Mesenteric fat pad (tissue), 1 donor: ENCODE measurements at places on chromosomes 4 and X. TPM values are rescaled to one million over a fixed set of nuclear protein-coding genes. Genes with fewer than 3 reads are reported as not detected.

The UGT2B15 gene
- not detected for total RNA-seq

The RAI2 gene
- 15.9 TPM for total RNA-seq

The HTN1 gene
- total RNA-seq: not detected

The MAP7D2 gene
- total RNA-seq: 0.29 TPM

The TLR10 gene
- total RNA-seq: 0.42 TPM

The GPR119 gene
- total RNA-seq: not detected

The POF1B gene
- 0.32 TPM for total RNA-seq

The TMEM271 gene
- total RNA-seq: not detected

The TLL1 gene
- 7.2 TPM for total RNA-seq

The COX7B gene
- 225 TPM for total RNA-seq

The ERAS gene
- not detected for total RNA-seq

The MAGEB6 gene
- total RNA-seq: not detected

The SPACA5 gene
- not detected for total RNA-seq

The GABRA4 gene
- total RNA-seq: not detected

The UCHL1 gene
- 191 TPM for total RNA-seq

The OGT gene
- 99.4 TPM for total RNA-seq

The UGT2B17 gene
- 0.29 TPM for total RNA-seq

The PASD1 gene
- not detected for total RNA-seq

The PPM1K gene
- 10.4 TPM for total RNA-seq

The USP17L11 gene
- total RNA-seq: not detected

The CYLC1 gene
- not detected for total RNA-seq

The USP27X gene
- total RNA-seq: 1.9 TPM

The FAM241A gene
- total RNA-seq: 23.2 TPM

The USP26 gene
- not detected for total RNA-seq

The KLHL4 gene
- 0.48 TPM for total RNA-seq

The STOX2 gene
- total RNA-seq: 6.2 TPM

The S100G gene
- not detected for total RNA-seq

The COL25A1 gene
- 6.6 TPM for total RNA-seq

The HADH gene
- total RNA-seq: 111 TPM

The SSX4B gene
- total RNA-seq: not detected

The ASB5 gene
- not detected for total RNA-seq

The UPF3B gene
- total RNA-seq: 4.8 TPM

The CENPE gene
- total RNA-seq: 1.2 TPM

The SRPX gene
- total RNA-seq: 410 TPM

The CDK16 gene
- 80.6 TPM for total RNA-seq

The SPATA4 gene
- total RNA-seq: not detected

The NEXMIF gene
- total RNA-seq: 0.51 TPM

The SAGE1 gene
- total RNA-seq: not detected

The MTTP gene
- total RNA-seq: 0.74 TPM

The FGA gene
- not detected for total RNA-seq

The AFF2 gene
- 6.0 TPM for total RNA-seq

The CCNB3 gene
- 0.48 TPM for total RNA-seq

The NPFFR2 gene
- total RNA-seq: not detected

The VEGFC gene
- 27.6 TPM for total RNA-seq
